Astrocyte (in vitro differentiated cells and primary cell): ENCODE measurements at places on chromosomes 12 and 14.
A peak's percentile ranks its signal among the peaks of the same experiment; 100 is the strongest.

DNA sequence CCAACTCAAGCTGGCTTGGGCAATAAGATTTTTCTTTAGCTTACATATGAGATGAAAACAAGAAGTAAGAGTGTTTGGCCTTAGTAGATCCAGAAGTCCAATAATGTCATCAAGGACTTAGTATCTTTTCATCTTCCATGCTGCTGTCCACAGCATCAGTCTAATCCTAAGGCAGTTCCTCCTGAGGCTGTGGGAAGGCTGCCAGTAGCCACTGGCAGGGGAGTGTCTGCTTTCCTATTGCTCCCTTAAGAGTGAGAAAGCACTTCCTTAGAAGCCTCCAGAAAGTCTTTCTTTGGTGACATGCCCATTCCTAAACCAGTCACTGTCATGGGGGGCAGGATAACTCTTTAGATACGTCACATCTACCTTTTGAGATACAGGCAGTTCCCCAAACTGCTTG is 317.7 kb downstream of the BMP4 start:
- no peak for DNase-seq

- DNase-seq, result peak; percentile 83
Observed at GRCh38 chr12:98399532-98399931, 115.9 kb upstream of the TMPO start.

GRCh38 chr12:93848523-93849101 is 171.4 kb downstream of the CRADD start:
- DNase-seq, result no peak

DNA sequence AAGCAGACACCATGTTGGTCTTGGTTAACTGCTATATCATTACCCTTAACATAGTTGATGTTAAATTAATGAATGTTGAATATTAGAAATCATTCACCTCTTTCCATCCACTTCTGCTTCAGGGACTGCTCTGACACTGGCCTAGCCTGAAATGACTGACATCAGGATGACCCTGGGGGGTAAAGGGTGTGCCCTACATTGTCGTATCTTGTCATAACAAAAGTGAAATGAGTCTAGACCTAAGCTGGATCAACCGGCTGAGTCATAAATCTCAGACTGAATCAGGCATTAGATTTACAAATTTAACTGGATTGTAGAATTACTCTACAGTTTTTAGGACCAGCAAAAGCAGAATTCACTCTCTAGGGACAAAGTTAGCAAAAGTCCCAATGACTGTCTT is 35.3 kb downstream of the KICS2 start:
- DNase-seq, result no peak

- DNase-seq, result no peak
Observed at GRCh38 chr12:104822941-104823340, 135.1 kb downstream of the SLC41A2 start.

DNA sequence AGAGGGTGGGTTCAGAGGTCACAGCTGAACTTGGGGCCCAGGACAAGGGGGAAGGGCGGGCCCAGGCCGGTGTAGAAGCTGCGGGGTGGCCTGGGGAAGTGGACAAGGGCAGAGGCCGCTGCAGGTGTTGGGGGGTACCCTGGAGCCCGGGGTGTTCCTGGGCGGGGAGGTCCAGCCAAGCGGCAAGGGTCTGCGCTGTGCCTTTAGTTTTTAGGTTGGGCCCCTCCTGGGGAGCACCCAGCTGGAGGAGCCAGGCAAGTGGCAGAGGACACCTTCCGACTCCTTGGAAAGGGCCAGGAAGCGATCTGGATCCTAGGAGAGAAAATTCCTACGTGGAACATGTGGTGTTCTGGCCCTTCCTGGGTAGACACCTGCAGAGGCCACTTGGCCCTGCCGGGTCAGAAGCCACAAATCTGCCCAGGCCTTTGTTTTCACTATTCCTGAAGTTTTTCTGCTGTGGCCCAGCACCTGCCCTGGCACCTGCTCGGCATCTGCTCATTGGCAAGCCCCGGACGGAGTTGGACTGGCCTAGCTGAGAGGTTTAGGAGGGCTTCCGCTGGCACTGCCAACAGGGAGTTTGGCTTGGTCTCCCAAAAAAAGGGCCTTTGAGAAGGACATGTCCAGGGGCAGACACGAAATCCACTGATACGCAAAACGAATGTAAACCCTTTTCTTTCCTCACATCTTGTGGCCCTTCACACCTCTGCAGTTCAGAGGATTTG is 61.1 kb downstream of the SMUG1 start:
- no peak for DNase-seq

DNA sequence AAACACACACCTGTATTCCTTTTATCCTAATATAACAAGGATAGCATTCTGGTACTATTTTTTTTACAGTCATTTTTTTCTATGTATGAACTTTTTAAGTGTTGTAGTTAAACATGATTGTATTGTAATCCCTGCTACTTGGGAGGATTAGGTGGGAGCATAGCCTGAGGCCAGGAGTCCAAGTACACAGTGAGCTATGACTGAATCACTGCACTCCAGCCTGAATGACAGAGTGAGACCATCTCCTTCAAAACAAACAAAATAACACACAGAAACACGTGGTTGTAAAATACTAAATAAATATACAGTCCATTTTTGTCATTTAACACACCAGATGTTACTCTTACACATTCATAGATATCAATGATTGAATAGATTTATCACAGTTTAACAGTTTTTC is 56.9 kb downstream of the MAP4K5 start:
- peak; percentile 10 for DNase-seq
